ENCODE measurements at places on chromosomes 12 and 14.

DNA sequence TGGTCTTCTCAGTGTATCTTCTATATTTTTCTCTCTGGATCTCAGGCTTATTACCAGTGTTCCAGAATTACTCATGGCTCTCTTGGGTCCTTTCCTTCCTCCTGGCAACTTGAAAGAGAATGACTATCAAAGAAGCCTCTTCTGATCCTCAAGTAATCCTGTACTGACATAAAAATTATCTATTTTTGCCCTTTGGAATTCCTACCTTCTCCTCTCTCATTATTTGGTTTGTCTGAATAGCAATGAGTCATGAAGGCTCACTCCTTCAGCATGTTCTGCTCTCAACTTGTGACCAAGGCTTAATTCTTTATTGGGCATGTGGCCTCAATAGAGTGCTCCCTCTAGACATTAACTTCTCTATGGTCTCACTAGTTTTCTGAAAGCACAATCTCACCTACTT lies 553.6 kb upstream of the ATP2B1 start:
- no peak for DNase-seq

DNA sequence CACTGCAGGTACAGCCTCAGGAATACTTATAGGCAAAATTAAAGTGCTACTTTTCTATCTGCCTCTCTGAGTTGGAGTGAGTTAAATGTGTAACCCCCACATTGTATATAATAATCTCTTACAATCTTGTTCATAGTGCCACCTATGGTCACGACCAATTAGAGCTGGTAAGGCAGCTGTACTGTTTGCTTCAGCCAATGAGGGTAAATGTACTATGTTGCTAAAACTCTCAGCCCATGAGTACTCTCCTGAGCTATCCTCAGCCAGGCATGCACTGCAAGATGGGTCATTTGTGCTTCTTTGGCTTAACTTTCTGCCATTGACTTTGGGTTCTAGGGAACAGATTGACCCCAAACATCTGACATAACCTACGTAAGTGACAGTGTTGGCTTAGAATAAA lies 15.0 kb upstream of the MDM2 start:
- peak; percentile 70 for DNase-seq

- DNase-seq, result no peak
Observed at GRCh38 chr12:99917711-99918402, 66.9 kb downstream of the ANKS1B start.

GRCh38 chr12:45601390-45601789 lies 128.1 kb upstream of the ARID2 start:
- DNase-seq, result no peak

DNA sequence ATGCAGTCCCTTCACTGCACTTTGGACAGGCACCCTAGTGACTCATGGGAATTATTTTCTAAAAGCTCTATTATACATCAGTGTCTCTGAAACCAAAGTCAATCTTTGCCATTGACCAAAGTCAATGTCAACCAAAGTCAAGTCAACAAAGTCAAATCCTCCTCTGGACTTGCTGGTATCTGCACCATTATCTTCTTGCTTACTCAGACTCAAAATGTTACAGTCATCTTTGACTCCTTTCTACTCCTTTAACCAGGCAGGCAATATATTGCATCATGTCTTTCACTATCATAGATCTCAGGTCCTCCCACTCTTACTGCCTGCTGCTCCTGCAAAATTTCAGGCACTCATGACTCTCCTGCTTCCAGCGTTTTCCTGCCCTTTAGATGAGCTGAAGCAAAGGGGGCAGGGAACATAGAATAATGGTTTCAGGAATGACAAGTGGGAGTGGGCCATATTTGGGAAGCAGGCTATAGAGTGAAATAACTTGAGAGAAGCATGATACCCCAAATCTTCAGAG lies 39.2 kb downstream of the IGF1 start:
- no peak for DNase-seq

- DNase-seq, result no peak
Observed at GRCh38 chr14:54688229-54688628, 121.3 kb downstream of the SAMD4A start.

DNA sequence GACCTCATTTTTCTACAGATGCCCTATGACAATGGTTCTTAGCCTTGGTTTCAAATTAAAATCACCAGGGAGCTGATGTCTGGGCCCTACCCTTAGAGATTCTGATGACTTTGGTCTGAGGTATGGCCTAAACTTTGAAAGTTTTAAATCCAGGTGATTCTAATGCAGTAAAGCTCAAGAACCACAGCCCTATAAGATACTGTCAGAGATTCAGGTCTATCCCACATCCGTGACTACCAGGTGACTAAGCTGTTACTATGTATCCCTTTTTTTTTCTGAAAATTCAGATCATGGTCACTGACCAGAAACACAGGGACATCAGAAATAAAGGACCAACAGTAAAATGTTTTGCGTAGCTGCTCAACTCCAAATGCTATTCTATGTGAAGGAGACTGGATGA lies 148.8 kb upstream of the BMP4 start:
- DNase-seq, result no peak

GRCh38 chr14:87676814-87677437 lies 316.1 kb downstream of the GALC start:
- no peak for DNase-seq

Measured in GM10248 (cell line).